MG63 (cell line): ENCODE measurements at places on chromosomes 16 and 17.

GRCh38 chr16:2924901-2925755, 13.4 kb downstream of the FLYWCH1 start:
- DNase-seq = no peak

GRCh38 chr16:83717814-83718213, 90.0 kb upstream of the HSBP1 start:
- DNase-seq = peak; percentile 8

DNA sequence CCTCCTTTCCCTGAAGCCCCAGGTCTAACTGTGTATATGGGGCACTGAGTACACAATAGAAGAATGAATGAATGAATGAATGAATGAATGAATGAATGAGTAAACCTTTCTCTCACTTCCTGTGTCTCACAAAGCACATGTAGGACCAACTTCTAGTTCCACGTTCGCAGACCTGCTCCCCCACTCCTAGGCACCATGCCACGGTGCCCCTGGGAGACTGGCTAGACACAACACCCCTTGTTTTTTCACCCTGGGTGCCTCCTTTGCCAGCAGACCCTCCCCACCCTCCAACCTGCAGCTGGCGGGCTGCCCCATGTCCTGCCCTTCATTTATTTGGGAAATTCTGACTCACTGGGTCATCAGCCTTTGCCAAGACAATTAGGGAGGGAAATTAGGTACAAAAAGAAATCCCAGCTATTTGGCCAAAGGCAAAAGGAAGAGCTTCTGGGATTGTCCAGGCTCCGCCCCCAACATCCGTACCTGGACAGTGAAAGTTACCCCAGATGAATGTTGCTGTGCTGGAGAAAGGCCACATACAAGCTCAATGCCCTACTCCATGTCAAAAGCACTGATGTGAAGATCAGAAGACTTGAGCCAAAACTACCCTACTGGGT, 7.7 kb downstream of the CES1 start:
- no peak for DNase-seq

DNA sequence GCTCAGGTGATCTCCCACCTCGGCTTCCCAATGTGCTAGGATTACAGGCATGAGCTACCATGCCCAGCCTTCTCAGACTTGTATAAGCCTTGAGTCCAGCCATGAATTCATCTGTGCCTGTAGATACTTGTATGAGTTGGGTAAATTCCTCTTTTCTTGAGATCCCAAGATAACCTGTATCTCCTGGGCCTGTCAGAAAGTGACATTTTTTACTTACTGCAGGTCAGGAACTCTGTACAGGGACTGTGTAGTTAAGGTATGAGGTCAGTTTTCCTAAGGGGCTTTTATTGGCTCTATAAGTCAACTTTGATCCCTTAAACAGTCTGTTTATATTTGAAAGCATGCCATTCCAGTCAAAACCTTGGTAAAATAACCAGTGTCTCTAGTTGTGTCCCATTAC, 106.3 kb upstream of the HAS3 start:
- DNase-seq = no peak

GRCh38 chr16:63945806-63946205, 1176.1 kb downstream of the CDH11 start:
- no peak for DNase-seq

DNA sequence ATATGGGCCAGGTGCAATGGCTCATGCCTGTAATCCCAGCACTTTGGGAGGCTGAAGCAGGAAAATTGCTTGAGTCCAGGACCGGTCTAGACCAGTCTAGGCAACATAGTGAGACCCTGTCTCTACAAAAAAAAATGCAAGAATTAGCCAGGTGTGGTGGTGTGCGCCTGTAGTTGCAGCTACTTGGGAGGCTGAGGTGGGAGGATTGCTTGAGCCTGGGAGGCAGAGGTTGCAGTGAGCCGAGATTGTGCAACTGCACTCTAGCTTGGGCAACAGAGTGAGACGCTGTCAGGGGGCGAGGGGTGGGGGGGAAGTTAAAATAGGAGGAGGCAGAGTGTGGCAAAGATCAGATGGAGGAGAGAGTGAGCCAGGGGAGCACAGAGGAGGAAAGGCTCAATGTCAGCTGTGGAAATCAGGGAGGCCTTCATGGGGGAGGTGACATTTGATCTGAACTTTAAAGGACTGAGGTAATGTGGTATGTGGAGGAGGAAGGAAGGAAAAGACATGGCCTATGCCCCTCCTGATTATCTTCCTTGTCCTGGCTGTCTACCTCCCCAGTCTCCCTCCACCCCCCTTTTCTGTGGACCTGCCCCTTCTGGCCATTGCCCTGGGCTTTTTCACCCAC, 4.7 kb upstream of the GOT2 start:
- no peak for DNase-seq

- no peak for DNase-seq
Observed at GRCh38 chr17:40190197-40191021, 13.1 kb downstream of the RAPGEFL1 start.

DNA sequence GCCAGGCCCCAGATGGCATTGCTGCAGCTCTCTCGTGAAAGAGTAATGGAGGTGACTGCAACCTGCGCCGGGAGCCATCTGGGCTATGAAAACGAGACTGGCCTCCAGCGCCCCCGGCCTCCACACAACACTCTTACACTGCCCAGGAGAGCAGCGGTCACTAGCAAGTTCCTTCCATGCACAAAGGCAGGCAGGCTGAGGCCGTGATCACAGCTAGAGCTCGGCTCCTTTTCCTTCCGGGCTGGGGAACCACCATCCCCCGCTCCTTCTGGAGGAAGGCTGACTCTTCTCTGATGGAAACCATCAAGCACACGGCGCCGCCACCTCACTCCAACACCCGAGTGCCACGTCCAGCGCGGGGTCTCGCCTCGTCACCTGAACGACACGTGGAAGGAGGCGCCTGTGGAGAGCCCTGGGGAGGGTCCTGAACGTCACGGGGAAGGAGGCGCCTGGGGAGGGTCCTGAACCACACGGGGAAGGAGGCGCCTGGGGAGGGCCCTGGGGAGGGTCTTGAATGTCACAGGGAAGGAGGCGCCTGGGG, 61.9 kb downstream of the KLHDC4 start:
- no peak for DNase-seq

DNA sequence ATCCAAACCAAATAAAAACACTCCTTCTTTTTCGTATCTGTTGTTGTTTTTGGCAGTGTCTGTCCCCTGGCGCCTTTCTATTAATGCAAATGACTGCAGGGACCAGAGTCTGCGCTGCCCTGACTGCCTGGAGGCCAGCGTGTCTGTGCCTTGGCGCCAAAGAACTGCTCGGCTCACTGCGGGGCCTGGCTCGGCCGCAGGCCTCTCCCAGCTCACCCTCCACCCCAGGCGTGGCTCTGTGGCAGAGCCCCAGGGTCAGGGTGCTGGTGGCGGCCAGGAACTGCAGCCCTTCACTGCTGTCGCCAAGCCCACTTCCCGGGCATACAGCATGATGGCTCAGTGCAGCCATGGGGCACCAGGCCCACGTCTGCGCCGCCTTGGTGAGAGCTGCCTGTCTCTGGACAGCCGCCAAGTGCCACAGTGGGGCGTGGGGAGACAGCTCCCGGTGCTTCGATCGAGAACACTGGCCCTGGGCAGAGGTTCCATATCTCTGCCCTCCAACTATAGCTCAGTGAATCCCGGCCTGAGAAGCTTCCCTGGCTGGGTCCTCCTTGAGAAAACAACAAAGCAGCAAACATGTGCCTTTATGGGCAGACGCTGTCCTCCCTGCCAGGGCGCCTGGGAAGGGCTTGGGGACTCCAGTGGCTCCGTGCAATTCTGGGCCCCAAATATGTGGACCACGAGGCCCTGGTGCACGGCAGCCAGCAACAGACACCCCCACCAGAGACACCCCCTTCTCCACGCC, 11.1 kb downstream of the CANT1 start:
- peak; percentile 39 for DNase-seq

DNA sequence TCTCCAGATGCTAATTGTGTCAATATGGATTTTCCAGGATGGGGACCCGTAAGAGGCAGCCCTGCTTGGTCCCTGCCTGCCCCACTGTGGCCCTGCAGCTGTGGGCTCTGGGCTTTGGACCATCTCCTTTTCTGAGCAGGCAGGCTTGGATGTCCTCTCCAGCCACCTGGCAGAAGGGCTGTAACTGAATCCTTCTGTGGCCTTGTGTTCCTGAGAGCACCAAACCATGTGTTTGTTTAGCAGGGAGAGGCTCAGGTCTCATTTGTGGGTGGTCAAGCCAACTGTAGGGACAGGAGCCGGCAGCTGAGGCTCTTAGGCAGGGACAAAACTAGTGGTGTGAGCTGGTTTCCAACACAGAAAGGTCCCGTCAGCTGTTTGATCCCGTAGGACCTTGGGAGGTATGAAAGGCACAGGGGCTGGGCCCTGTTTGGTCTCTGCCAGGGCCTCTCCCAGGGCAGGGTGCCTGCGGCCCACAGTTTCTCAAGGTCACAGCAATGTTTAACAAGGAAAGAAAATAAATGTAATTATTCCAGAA, 18.5 kb downstream of the SEC14L5 start:
- DNase-seq = no peak
